Hair follicle dermal papilla cell (primary cell): ENCODE measurements at places on chromosomes 7 and 10. TPM values are rescaled to one million over a fixed set of nuclear protein-coding genes. Genes with fewer than 3 reads are reported as not detected.

Gene FLNC
- total RNA-seq, result 87.9 and 107 TPM in 2 replicates

Gene GIMAP7
- not detected in 2 replicates for total RNA-seq

Gene GRID2IP
- 0.12 TPM in 1 of 2 replicates, not detected in the other for total RNA-seq

Gene GPRIN2
- not detected in 2 replicates for total RNA-seq

Gene MYO1G
- 0.12 and 0.16 TPM in 2 replicates for total RNA-seq

Gene PGAM2
- total RNA-seq, result 0.24 and 0.32 TPM in 2 replicates

Gene MBLAC1
- 1.8 and 2.9 TPM in 2 replicates for total RNA-seq

Gene CASTOR2
- total RNA-seq, result 34.7 and 34.9 TPM in 2 replicates

Gene FGL2
- total RNA-seq, result 0.16 and 0.49 TPM in 2 replicates

Gene ITGB8
- 16.1 and 17.5 TPM in 2 replicates for total RNA-seq

Gene ASB13
- total RNA-seq, result 32.3 and 33.4 TPM in 2 replicates

Gene PRPS1L1
- not detected in 2 replicates for total RNA-seq

Gene ANKRD30A
- not detected in 2 replicates for total RNA-seq

Gene ASIC3
- total RNA-seq, result 0.12 and 0.16 TPM in 2 replicates

Gene ZFYVE27
- total RNA-seq, result 19.8 and 20.6 TPM in 2 replicates

Gene CALML5
- not detected in 2 replicates for total RNA-seq

Gene UTF1
- total RNA-seq, result not detected in 2 replicates

Gene NHLRC2
- 15.8 and 20.0 TPM in 2 replicates for total RNA-seq

Gene SLC13A4
- 0.16 and 0.97 TPM in 2 replicates for total RNA-seq

Gene ADAMTS14
- 12.4 and 15.6 TPM in 2 replicates for total RNA-seq

Gene AGAP9
- total RNA-seq, result 2.3 and 4.1 TPM in 2 replicates

Gene NAT16
- not detected in 2 replicates for total RNA-seq

Gene OR6V1
- total RNA-seq, result not detected in 2 replicates

Gene FAM13C
- total RNA-seq, result 0.49 and 1.6 TPM in 2 replicates

Gene APBB1IP
- total RNA-seq, result 5.2 and 8.0 TPM in 2 replicates

Gene CABCOCO1
- 2.8 and 8.3 TPM in 2 replicates for total RNA-seq

Gene BAMBI
- 10.4 and 16.2 TPM in 2 replicates for total RNA-seq

Gene NRBF2
- 27.3 and 28.7 TPM in 2 replicates for total RNA-seq

Gene ACBD7
- 0.32 TPM in 1 of 2 replicates, not detected in the other for total RNA-seq

Gene PALD1
- total RNA-seq, result 0.12 and 0.16 TPM in 2 replicates

Gene DNAJC1
- 27.4 and 29.5 TPM in 2 replicates for total RNA-seq
